ENCODE measurements at places on chromosomes 2 and 18.

DNA sequence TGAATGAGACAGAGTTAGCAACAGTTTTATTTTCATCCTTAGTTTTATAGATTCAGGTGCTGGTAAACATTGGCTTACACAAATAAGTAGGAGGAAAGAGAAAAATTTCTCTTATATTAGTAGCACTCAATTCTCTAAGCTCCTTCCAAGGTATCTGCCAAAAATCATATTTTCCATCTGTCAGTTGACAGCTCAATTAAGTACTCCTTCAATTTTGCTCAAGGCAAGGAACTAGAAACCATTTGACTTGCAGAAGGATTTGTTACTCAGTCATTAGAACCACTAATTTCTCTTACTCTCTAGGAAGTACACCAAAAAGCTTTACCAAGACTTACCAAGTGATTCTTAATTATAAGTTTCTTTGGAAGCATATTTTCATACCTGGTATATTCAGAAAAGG is 101.4 kb upstream of the ATP8B1 start:
- DNase-seq: no peak

- DNase-seq: no peak
Observed at GRCh38 chr2:27494944-27495554, at the start of gene FNDC4. Gene FNDC4, minus strand, starts transcription at chr2:27495200. Its CDS starts 521 bp downstream, at chr2:27494679.

- no peak for DNase-seq
Observed at GRCh38 chr2:76461431-76461830, 750.7 kb upstream of the GCFC2 start.

GRCh38 chr2:108449410-108450130 is 564 bp downstream of the GCC2 start:
- DNase-seq: no peak
